Mucosa of gallbladder (tissue), 1 donor: ENCODE measurements at places on chromosomes 11 and 22. TPM values are rescaled to one million over a fixed set of nuclear protein-coding genes. Genes with fewer than 3 reads are reported as not detected.
A peak's percentile ranks its signal among the peaks of the same experiment; 100 is the strongest.

Gene SHANK2
- total RNA-seq: 18.0 TPM

Gene FOLR2
- 18.9 TPM for total RNA-seq

Gene OR52N1
- total RNA-seq: not detected

Gene TPBGL
- 0.17 TPM for total RNA-seq

Gene GANAB
- total RNA-seq: 266 TPM

Gene GRAMD1B
- total RNA-seq: 118 TPM

Gene ADAMTS8
- 14.1 TPM for total RNA-seq

Gene EHF
- 176 TPM for total RNA-seq

Gene C2CD3
- total RNA-seq: 24.8 TPM

GRCh38 chr22:31488988-31489617 is 539 bp downstream of the EIF4ENIF1 start:
- no peak for DNase-seq

DNA sequence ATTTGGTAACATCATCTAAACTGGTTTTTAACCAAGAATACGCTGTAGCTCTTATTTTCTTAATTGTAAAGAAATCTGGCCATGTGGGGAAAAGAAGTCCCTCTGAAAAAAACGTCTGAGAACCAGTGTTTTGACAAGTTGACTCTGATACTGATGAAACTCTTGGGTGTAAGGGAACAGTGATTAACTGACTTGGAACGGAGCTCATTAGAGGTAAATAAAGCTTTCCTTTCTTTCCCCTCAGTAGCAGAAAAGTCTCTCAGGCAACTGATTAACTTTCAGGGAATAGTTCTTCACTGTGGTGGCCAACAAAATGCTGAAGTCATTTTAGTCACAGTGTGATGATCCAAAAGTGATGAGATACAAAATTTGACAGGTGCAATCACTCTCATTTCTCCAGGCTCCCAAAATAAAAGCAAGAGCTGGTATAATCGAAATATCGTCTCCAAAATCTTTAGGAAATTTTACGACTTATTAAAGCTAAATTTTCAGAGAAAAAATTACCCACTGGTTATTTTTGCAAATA is 52.3 kb downstream of the SLC36A4 start:
- no peak for DNase-seq

GRCh38 chr11:133810766-133811165 is 34.5 kb downstream of the SPATA19 start:
- DNase-seq: no peak

GRCh38 chr11:134632347-134633119 is 220.5 kb upstream of the B3GAT1 start:
- DNase-seq: no peak

DNA sequence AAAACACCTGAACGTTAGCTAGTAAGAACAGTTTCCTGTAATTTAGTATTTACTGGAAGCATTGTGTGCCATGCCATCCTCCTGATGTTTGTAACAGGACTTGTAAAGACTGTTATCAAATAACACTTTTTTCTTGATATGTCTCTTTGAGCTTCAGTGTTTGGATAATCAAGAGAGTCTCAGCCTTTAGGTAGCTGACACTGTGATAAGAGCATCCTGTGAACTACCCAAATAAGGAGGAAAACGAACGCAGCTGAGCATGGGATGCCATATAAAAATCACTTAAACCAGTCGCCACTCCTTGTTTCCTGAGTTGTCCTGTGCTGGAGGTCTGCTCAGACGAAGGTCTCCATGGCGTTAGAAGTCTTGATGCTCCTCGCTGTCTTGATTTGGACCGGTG is at the start of gene OOSP2:
TSS of gene OOSP2 (plus strand) at position 301 of the 400 bp plus-strand sequence. CDS start at position 352, 51 bp downstream.
- DNase-seq: no peak

GRCh38 chr11:44755556-44756523 is 29.1 kb downstream of the TSPAN18 start:
- no peak for DNase-seq

DNA sequence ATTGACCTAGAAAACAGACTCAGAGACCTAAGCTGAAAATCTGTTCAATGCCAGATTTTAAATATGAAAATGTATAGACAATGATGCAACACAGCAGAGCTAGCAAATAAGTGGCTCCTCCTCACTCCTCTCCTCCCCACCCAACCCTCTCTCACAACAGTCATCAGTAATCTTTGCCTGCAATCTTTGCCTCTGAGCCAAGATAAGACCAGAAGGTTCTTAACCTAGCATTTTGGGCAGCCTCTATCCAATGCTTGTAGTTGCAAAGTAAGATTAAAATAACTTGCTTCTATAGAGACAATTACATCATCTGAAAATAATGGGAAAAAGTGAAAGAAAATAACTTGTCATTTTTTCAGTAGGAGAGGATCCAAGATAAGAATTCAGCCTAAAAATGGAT is 117.3 kb downstream of the PARVA start:
- no peak for DNase-seq

DNA sequence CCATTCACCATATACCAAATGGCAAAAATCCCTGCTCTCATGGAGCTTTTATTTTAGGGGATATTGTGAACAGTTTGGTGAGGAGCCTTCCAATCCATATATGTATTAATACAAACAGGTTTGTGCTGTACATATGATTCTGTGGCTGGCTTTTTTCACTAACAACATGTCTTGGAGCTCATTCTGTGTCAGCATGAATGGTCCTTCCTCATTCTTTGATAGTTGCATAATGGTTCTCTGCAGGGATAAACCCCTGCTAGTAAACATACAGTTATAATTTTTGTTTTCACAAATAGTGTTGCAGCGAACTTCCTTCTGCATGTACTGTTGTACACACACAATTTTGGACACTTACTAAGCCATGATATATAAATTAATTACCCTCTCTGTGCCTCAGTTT is 8.3 kb downstream of the PRR5L start:
- DNase-seq: no peak

DNA sequence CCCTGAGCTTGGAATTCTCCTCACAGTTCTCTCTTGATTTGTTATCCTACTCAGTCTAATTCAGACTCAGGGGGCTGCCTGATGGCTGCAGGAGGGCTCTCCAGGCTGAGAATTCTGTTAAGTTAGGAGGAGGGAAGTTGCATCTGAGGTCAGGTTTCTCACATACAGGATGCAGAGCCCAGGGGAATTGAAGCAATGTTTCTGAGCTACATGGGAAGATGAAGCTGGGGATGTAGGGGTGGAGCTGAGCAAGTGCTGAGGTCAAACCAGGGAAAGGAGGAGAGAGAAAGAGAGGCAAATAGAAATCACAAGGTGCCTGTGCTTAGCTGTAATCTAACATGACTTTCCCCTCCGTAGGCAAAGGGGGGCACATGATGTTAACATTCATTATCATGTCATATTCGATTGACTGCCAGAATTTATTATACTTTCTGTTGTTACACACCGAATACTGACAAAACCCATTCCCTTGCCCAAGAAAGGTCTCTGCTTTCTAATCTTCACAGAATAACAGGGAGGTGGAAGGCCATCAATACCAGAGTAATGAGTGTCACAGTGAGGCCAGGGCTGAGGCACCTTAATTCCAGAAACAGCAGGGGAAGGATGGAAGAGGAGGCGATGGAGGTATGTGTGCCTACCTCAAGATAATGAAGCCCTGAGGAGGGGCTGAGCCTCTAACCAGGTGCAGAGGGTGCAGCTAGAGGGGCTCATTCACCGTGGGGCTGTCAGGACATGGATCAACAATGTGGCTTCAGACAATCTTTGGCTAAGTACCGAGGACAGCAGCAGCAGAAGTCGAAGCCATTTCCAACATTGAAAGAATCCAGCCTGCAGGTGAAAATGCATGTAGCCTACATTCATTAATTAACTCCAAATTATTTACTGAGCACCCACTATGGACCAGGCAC is 205.4 kb upstream of the SNX19 start:
- DNase-seq: no peak

- DNase-seq: no peak
Measured at GRCh38 chr11:78372114-78372768, 45.4 kb downstream of the GAB2 start.

DNA sequence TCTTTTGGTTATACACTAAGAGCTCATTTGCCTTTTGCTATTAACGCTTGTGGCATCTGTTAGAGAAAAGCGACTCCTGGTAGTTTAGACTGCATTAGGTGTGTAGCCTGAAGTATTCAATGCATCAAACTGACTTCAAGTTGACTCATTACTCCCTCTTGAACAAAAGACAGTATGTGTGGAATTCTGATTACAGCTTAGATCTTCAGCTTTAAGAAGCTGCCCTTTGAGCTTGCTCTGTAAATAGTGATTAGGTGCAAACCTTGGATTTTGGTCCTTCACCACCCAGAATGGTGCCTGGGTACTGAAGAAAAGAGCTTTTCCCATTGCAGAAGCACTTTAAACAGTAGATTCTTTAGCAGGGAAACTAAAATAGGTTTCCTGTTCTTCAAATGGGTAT is 62.1 kb downstream of the FAT3 start:
- DNase-seq: no peak

DNA sequence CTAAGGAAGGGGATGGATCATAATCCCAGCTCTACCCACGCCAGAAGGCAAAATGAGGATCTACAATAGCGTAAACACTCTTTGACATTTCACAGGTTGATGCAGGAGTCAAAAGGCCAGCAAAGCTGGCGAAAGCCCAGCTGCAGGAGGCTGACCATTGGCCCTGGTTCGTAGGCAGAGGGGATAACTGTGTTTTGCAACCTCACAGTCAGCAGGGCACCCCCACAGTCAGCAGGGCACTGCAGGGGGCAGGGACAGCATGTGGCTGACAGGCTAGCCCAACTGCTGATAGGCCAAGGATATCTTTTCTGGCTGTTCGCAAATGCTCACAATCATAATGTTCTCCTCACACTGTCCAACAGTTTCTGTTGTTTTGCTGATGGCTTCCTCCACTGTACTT is 372.7 kb downstream of the BUD13 start:
- DNase-seq: no peak

GRCh38 chr11:35943309-35943708 is 553 bp upstream of the LDLRAD3 start:
- no peak for DNase-seq

DNA sequence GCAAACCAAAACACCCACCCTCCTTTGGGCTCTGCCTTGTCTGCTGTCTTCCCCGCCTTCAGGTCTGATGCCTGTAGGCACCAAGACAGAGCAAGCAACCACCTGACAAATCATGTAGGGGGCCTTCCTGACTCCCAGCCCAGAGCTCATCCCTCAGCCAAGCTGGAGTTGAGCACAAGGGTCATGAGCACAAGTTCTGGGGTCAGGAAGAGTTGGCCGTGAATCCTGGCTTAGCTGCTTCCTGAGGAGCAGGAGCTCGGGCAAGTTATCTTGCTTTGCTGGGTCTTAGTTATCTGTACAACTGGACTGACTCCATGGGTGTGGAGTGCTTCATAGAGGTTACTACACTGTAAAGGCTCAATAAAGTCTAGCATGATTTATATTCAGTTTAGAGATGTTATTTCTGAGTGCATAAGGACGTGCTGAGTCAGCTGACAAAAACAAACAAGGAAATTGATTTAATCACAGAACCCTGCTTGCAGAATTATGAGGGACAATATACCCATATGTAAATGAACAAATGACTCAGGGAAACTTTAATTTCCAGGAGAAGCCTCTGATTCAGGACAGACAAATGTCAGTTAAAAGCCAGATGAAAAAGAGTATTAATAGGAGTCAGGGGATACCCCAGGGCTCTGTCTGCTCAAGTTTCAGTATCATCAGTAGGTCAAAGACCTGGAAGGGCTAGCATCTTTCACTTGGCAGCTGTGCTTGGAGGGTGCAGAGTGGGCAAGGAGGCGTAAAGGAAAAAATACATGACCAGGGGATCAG is 15.0 kb upstream of the APOA1 start:
- DNase-seq: peak; percentile 49

GRCh38 chr11:115464269-115464668 is 39.9 kb downstream of the CADM1 start:
- DNase-seq: no peak

GRCh38 chr11:766106-766935 is 11.0 kb downstream of the GATD1 start:
- DNase-seq: no peak

DNA sequence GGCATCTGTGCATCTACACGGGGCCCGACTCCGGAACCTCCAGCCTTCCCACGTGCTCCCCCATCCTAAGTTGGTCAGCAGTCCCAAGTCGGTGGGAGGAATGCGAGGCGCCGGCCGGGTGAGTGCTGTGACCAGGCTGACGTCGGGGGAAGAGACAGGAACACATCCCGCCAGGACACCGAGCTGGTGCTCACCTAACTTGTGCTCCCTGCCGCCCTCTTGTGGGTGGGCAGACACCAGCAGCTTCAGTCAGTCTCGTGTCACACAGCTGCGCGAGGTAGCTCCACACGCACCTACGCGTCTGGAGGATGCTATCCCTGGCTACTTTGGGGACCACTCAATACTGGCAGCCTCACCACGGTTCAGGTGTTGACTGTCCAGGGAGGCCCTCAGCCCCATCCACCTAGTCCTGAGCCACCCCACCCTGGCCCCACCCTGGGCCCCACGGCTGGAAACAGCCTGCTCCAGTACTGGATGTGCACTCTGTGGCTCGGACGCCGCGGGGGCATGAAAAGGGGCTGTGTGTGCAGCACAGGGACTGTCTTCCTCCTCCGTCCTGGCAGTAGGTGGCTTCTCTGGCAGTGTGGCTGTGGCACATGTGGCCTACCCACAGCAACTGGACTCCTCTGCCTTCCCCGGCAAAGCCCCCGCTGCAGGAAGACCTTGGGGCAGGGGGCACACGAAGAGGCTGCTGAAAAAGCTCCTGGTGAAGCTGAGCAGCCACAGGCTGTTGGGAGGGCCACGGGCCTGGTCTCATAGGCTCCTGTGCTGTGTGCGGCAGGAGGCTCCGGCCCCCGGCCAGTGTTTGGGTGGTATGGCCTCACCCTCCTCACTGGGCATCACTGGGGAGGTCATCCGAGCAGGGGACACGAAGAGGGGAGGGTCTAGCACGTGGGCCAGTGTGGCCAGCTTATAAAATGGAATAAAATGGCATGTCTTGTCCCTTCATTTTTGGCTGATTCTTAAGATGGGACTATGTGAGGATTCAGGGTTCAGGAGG is 11.2 kb upstream of the BID start:
- peak; percentile 50 for DNase-seq

DNA sequence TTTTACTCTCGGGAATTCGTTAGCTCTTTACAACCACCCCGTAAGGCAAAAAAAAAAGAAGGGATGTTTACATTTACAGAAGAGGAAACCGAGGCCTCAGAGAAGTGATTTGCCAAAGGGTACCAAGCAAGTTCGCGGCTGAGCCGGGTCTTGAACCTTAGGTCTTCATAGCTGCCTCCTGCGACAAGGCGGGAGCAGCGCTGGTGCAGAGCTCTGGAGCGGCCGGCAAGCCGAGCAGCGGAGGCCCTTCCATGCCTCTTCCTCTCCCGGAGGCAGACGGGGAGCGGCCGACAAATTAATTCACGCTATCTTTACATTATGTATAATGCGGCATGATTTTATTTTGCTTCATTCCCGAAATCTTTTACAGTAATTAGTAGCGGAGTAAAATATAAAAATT is 536.3 kb downstream of the INSC start:
- no peak for DNase-seq

GRCh38 chr11:32447252-32447651 is 11.9 kb upstream of the WT1 start:
- no peak for DNase-seq

DNA sequence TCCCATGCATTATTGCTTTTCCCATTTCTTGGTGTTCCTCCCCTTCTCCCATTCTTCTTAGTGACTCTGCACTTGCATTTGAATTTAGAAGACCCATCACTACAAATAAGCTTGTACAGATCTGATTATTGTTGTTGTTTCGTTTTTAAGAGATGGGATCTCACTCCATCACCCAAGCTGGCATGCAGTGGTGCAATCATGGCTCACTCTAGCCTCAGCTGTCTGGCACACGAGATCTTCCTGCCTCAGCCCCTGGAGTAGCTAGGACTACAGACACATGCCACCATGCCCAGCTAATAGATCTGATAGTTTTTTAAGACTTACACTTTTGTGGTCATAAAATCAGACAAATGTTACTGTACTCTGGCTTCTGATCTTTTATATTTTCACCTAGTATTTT is 252.1 kb downstream of the DDX10 start:
- DNase-seq: no peak
